ENCODE measurements at places on chromosomes 13 and 19. TPM values are rescaled to one million over a fixed set of nuclear protein-coding genes. Genes with fewer than 3 reads are reported as not detected.

KIR2DL1 gene
- total RNA-seq: not detected

TNNT1 gene
- 1.5 TPM for total RNA-seq

ZNF600 gene
- 9.6 TPM for total RNA-seq

DNA sequence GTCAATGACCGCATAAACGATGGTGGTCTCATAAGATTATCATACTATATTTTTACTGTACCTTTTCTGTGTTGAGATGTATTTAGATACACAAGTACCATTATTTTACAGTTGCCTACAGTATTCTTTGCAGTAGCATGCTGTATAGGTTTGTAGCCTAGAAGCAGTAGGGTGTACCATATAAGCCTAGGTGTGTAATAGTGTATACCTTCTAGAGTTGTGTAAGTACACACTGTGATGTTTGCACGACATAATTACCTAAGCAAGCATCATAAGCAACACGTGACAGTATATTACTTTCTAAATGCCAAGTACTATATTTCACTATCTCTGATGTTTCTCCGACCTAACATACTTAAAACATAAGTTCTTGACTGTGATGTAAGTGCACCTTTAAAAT lies 2.7 kb downstream of the LPAR6 start:
- peaks cover 61% of the 10 kb centered on the region for H3K4me1 ChIP-seq
- H3K27me3 ChIP-seq: no peaks in the 10 kb centered on the region
- no peaks in the 10 kb centered on the region for H3K36me3 ChIP-seq
- H3K4me3 ChIP-seq: peak overlapping the region; percentile 16

GRCh38 chr19:51621178-51621577 lies 9.0 kb downstream of the SIGLEC5 start:
- DNase-seq: no peak
- H3K27ac ChIP-seq: no peak overlapping the region
- H3K4me1 ChIP-seq: no peaks in the 10 kb centered on the region
- no peaks in the 10 kb centered on the region for H3K27me3 ChIP-seq
- no peaks in the 10 kb centered on the region for H3K36me3 ChIP-seq

- no peak overlapping the region for H3K4me3 ChIP-seq
- no peaks in the 10 kb centered on the region for H3K4me1 ChIP-seq
- H3K27me3 ChIP-seq: no peaks in the 10 kb centered on the region
- H3K36me3 ChIP-seq: no peaks in the 10 kb centered on the region
- no peak for DNase-seq
Observed at GRCh38 chr13:111909501-111909900, 157.4 kb upstream of the SOX1 start.

- peaks cover 46% of the 10 kb centered on the region for H3K4me1 ChIP-seq
- no peak for DNase-seq
- H3K27me3 ChIP-seq: no peaks in the 10 kb centered on the region
- no peak overlapping the region for H3K27ac ChIP-seq
- H3K4me3 ChIP-seq: no peak overlapping the region
Observed at GRCh38 chr13:76851961-76852360, 34.2 kb downstream of the KCTD12 start.

DNA sequence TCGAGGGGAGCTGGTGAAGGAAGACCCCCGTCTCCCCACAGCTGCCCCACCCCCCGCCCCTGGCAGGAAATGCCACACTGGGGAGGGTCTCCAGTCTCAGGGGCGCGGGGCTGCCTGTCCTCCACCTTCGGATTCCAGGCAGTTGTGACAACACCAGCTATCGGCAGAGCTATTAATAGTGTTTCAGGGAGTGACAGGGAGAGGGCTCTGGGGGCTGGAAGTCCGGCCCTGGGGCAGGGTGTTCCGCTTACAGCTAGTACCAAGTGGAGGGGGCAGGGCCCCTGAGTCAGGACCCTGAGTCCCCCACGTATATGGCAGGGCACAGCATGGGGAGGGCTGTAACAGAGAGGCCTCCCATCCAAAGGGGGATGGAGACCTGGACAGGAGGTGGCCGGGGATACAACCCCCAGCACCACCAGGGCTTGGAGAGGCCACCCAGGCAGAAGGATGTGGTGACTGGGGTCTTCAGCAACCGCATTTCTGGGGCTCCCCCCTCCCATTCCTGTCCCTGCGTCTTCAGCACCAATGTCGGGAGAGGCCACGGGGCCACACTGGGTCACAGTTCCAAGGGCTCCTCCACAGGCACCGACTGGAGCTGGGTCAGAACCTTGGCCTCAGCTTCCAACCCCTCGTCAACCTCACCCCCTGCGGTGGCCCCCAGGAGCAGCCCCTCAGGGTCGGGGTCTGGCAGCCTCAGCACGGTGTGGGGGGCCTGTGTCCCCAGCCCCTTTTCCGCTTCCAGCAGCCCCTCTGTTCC lies 3.9 kb downstream of the SIX5 start:
- H3K4me3 ChIP-seq: no peak overlapping the region
- H3K27ac ChIP-seq: peak overlapping the region; percentile 50
- H3K27me3 ChIP-seq: no peaks in the 10 kb centered on the region
- no peaks in the 10 kb centered on the region for H3K36me3 ChIP-seq
- DNase-seq: no peak
- H3K4me1 ChIP-seq: peaks cover 32% of the 10 kb centered on the region

DNA sequence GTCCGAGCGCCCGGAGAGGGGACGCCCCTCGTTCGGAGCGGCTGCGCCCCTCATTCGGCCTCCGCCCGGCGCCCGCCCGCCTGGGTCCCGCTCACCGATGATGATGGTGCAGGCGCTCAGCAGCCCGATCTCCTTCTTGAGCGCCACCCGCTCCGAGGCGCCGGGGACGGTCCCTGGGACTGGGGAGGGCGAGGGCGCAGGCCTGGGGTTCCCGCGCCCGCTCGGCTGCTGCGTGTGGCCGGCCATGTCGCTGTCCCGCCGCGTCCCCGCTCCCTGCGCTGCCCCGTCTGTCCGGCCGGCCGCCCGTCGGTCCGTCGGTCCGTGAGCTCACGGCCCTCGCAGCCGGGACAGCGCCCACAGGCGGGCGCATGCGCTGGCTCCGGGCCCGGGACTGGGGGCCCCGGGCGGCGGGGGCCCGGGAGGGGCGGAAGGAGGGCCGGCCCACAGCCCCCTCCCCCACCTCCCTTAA lies at the start of gene SLC7A10:
Gene SLC7A10 (minus strand): TSS at position 393 of the 469 bp plus-strand sequence. CDS start 147 bp downstream, at position 246.
- no peak within 1 kb of the TSS for H3K4me3 ChIP-seq
- H3K27me3 ChIP-seq: no peaks in the 10 kb centered on the region
- no peak for DNase-seq
- H3K27ac ChIP-seq: no peak within 1 kb of the TSS

- H3K36me3 ChIP-seq: no peaks in the 10 kb centered on the region
- H3K4me1 ChIP-seq: no peaks in the 10 kb centered on the region
- H3K4me3 ChIP-seq: no peak overlapping the region
- H3K27ac ChIP-seq: no peak overlapping the region
Observed at GRCh38 chr19:18763674-18764590, 27.2 kb downstream of the COMP start.

DNA sequence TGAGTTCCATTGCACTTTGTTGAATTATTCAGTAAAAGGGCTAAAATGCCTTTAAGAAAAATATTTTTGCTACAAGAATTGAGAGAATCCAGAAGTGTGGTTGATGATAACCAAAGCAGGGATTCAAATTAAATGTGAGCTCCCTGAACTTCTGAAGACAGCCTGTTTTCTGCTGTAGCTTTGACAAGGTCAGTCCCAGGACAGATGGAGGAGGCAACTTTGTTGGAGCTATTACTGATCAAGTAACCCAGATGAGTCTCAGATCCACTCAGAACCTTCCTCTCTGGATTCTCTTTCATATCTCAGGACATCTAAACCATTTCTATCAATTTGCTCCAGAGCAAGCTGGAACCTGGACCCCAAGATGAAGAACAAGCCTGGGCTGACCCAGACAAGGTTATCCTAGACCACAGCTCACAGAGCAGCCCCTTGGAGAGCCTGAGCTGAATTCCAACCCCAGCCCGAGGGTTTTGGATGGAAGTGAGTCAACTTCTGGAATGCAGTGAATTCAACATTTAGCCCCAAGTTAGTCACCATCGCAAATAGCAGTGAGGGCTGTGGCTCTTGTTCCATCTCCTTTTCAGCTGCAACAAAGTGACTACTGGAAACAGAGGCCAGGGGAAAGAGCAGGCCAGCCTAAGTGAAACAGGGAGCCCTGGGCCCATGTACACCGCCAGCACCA lies 137.8 kb upstream of the TSC22D1 start:
- no peaks in the 10 kb centered on the region for H3K36me3 ChIP-seq
- H3K4me3 ChIP-seq: no peak overlapping the region
- DNase-seq: no peak
- peak overlapping the region; percentile 76 for H3K27ac ChIP-seq
- no peaks in the 10 kb centered on the region for H3K27me3 ChIP-seq

All from tibial nerve (tissue), 4 donors.